ENCODE measurements at places on chromosomes 2 and 18. TPM values are rescaled to one million over a fixed set of nuclear protein-coding genes. Genes with fewer than 3 reads are reported as not detected.

The KLHL41 gene
- not detected for total RNA-seq

The NDUFAF7 gene
- total RNA-seq, result 22.5 TPM

The GCG gene
- not detected for total RNA-seq

The DES gene
- not detected for total RNA-seq

The IL36RN gene
- total RNA-seq, result not detected

The DPP4 gene
- total RNA-seq, result 26.4 TPM

The SANBR gene
- total RNA-seq, result 1.3 TPM

DNA sequence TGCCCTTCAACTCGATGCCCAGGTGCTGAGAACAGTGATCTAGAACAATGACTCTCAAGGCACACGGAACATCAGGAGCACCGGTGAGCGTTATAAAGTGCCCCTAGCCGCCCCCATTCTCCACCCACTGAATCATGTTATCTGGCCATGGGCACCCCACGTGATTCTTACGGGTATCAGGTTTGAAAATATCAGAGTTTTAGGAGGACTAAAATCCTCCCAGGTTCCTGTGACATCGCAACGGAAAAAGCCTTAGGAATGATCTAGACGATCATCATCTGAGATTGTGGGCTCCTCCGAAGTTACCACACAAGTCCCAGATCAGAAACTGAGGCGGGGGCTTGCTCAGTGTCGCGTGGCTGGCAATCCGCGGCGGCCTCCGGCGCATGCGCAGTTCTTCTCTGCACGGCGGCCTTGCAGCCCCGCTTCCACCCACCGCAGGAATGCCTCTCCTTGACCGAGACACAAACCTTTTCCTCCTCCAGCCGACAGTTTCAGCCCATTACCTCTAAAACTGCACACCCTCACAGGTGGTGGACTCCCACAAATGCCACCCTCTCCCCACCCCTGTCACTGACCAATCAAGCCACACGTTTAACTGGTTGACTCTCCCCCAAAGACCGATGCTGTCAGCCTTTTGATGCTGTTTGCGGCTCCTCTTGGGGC, 5.8 kb upstream of the MRPL33 start:
- H3K36me3 ChIP-seq, result no peaks in the 10 kb centered on the region
- DNase-seq, result peak; percentile 46
- peaks cover 10% of the 10 kb centered on the region for H3K4me1 ChIP-seq
- H3K27ac ChIP-seq, result peak overlapping the region; percentile 63
- peak overlapping the region; percentile 29 for H3K4me3 ChIP-seq
- H3K27me3 ChIP-seq, result peaks cover 2% of the 10 kb centered on the region

GRCh38 chr2:44100351-44100750, 68.3 kb upstream of the PPM1B start:
- DNase-seq, result no peak
- H3K27ac ChIP-seq, result no peak overlapping the region
- H3K27me3 ChIP-seq, result peaks cover 2% of the 10 kb centered on the region
- H3K36me3 ChIP-seq, result no peaks in the 10 kb centered on the region
- H3K4me1 ChIP-seq, result peaks cover 9% of the 10 kb centered on the region

DNA sequence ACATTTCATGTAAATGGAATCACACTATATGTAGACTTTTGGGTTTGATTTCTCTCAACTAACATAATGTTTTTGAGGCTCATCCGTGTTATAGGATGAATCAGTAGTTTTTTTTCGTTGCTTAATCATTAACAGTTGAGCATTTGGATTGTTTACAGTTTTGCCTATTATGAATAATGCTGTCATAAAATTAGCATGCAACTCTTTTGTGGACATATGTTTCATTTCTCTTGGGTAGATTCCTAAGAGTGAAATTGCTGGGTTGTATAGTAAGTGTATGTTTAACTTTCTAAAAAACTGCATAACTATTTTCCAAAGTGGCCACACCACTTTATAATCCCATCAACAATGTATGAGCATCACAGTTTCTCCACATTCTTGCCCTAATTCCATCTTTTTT, 7.7 kb upstream of the RHBDD1 start:
- H3K36me3 ChIP-seq, result peaks cover 18% of the 10 kb centered on the region
- no peaks in the 10 kb centered on the region for H3K27me3 ChIP-seq
- peaks cover 20% of the 10 kb centered on the region for H3K4me1 ChIP-seq
- H3K4me3 ChIP-seq, result no peak overlapping the region

DNA sequence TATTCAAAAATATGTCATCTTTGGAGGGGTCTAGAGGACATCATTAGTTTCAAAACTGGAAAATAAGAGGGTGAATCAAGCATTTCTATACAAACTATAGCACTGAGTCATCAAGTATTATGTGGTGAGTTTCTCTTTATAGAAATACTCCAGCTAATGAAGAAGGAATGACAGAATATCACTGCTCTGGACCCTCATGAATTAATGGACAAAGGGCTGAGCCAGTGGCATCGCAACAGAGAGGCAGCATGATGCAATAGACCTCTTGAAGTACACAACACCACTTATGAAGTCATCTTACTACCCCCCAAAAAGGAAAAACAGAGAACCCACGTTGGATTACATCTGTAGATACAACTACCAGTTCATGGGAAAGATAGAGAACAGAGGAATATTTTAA, 27.4 kb upstream of the EIF2AK3 start:
- H3K4me3 ChIP-seq, result no peak overlapping the region
- H3K36me3 ChIP-seq, result no peaks in the 10 kb centered on the region
- no peak for DNase-seq
- H3K4me1 ChIP-seq, result no peaks in the 10 kb centered on the region
- H3K27ac ChIP-seq, result no peak overlapping the region

DNA sequence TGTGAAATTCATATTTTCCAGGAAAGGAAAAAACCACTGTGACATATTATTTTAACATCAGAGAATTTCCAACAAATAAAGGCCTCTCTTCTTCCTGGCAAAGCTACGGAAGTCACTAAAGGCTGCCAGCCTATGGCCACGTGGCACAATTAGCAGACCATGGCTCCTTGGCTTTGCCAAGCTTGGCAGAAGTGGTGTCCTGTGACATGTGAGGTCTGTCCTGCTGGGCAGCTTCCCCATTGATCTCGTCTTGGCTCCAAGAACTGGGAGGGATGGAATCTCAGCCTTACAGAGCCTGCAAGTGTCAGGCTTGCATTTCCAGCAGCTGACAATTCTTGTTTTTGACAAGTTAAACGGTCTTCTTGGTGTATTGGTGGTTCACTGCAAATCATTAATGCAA, 226.9 kb upstream of the THSD7B start:
- H3K4me1 ChIP-seq, result no peaks in the 10 kb centered on the region
- peaks cover 5% of the 10 kb centered on the region for H3K27me3 ChIP-seq
- no peaks in the 10 kb centered on the region for H3K36me3 ChIP-seq
- no peak for DNase-seq

- H3K27me3 ChIP-seq, result no peaks in the 10 kb centered on the region
- no peak overlapping the region for H3K4me3 ChIP-seq
- peaks cover 2% of the 10 kb centered on the region for H3K4me1 ChIP-seq
- H3K36me3 ChIP-seq, result peaks cover 73% of the 10 kb centered on the region
- no peak overlapping the region for H3K27ac ChIP-seq
- no peak for DNase-seq
Measured at GRCh38 chr2:157732596-157732995, 103.9 kb upstream of the ACVR1C start.

DNA sequence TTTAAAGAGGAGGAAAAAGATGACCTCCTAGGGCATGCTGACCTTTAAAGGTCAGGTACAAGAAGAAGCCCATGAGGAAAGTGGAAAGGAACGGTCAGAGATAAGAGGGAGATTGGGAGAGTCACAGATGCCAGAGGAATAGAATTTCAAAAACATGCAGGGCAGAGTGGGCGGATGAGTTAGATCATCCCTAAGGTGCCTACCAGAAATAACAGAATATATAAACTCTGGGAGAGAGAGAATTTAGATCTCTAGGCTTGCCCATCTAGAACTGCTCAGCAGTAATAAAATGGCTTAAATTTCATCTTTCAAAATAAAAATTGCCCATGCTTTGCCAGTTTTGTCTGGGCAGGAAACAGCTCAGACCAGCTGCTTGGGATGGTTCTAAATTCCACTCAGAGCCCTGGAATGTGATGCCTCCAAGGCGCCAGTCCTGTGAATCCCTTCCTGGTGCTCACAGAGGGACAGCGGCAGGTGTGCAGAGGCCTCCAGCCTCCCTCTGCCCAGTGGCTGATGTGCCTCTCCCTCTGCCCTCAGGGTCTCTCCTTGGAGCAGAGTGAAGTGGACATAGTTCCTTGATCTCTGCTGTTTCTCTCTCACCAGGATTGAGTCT, 130.9 kb downstream of the ANTXR1 start:
- DNase-seq, result no peak
- H3K36me3 ChIP-seq, result no peaks in the 10 kb centered on the region
- peaks cover 3% of the 10 kb centered on the region for H3K27me3 ChIP-seq
- no peaks in the 10 kb centered on the region for H3K4me1 ChIP-seq
- no peak overlapping the region for H3K27ac ChIP-seq
- H3K4me3 ChIP-seq, result no peak overlapping the region

Measured in activated CD8-positive, alpha-beta T cell treated with anti-CD3 and anti-CD28 coated beads for 36 hours (primary cell).